COLO829 (cell line): ENCODE measurements at places on chromosomes 7 and 10.

DNA sequence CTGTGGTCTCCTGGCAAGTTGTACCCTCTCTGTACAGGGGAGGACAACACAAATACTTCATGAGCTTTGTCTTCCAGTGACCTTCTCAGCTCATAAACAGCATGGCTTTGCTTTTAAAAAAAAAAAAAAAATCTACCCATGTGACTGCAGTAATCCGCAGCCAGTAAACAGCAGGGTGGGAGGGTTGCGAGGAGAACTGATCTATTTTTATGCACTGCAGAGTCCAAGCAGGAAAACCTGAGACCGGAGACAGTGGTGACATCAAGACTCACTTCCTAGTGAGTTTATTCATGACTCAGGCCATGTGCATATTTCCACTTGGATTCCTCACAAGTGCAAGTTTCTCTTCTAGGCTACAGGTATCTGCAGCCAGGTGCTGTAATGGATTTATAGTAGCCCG, 127.9 kb downstream of the NRF1 start:
- DNase-seq = no peak

- DNase-seq = no peak
These were observed 52.7 kb upstream of the VIPR2 start for GRCh38 chr7:159197066-159197975.

DNA sequence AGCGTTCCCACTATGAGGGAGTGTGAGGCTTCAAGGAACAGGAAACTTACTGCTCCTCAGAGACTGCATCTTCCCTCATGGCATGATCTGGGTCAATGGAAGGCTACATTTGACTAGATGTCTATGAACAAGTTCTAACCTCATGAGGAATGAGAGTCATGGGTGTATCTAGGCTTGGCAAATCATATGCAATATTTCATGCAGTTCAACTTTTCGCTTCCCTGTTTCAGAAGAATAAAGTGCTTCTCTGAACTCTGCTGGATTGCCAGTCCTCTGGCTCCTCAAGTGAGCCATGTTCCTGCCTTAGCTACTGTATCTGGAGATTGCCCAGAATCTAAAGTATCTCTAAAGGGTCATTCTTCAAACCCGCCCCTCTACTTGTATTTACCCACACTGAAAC, 54.3 kb upstream of the SEMA3A start:
- DNase-seq = no peak

DNA sequence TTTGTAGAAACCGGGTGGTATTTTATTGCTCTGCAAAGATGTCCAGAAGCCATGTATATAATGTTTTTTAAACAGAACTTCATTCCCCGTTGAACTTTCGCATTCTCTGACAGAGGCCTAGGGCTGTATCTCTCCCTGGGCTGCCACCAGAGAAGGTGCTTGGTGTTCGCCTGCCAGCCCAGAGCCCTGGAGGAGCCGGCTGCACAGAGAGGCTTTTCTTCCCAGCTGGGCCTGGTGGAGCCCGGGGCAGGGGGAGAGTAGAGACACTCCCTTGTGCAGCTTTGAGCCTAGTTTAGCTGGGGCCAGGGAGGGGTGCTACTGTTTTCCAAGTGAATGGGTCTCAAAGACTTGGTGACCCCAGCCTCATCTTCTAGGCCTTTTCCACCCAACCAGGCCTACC, 13.6 kb upstream of the TRIM8 start:
- no peak for DNase-seq

DNA sequence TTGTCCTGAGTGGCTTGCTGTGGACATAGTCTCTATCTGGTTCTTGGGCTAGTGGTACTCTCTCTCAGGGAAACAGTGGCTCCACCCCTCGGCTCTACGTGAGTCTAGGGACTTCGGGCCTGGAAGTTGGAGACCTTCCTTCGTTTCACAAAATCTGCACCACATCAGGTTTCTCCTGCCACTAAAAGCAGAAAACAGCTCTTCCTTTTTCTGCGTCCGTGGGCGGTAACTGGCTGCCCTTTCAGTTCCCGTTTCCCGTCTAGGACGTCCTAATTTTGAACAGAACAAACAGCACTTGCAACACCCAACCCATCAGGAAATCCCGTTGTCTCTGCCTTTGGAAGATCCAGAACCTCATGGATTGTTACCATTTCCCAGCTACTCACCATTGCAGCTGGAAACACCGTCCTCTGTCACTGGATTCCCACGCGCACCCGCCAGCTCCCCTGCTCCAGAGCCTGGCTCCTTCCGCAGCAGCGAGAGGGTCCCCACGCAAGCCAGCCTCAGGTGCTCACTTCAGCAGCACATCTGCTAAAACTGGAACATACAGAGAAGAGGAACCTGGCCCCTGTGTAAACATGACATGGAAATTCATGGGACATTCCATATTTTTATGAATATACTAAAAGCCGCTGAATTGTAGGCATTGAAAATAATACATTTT, 311.4 kb upstream of the AKR1E2 start:
- no peak for DNase-seq

GRCh38 chr10:3671386-3671955, 113.5 kb downstream of the KLF6 start:
- no peak for DNase-seq

GRCh38 chr7:31362401-31362800, 21.9 kb upstream of the NEUROD6 start:
- DNase-seq = no peak

DNA sequence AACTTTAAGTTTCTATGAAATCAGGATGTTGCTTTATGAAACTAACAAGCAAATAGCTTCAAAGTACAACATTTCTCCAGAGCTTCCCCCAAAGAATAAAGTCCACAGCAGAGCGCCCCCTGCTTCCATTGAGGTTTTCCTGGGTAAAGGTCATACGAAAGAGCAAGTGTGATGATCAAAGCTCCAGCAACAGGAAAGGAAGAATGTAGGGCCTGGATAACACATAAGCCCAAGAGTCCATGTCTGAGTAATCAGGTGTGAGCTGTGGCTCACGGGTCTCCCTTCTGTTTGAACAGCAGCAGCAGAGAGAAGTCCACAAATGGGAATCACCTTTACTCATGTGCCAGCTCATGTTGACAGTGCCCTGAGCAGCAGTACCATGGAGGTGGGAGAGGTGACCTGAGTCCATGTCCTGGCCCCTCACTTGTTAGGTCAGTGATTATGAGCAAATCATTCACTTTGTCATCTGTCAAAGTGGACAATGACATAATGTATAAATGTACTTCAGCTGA, 50.5 kb downstream of the MRPL32 start:
- DNase-seq = no peak

DNA sequence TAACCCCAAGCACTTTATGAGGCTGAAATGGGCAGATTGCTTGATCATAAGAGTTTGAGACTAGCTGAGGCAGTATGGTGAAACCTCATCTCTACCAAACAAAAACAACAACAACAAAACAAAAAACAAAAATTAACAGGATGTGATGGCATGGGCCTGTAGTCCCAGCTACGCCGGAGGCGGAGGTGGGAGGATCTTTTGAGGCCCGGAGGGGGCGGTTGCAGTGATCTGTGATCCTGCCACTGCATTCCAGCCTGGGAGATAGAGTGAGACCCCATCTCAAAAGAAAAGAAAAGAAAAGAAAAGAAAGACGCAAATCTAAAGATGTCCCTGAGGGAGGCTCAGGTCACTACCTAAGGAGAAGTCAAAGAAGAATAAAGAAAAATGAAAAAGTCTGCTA, 35.3 kb upstream of the AGR2 start:
- DNase-seq = no peak
